ENCODE measurements at places on chromosomes 4 and X. TPM values are rescaled to one million over a fixed set of nuclear protein-coding genes. Genes with fewer than 3 reads are reported as not detected.

- DNase-seq = no peak
Measured at GRCh38 chr4:133800966-133801365, 400.6 kb downstream of the PABPC4L start.

KCNIP4 gene
- total RNA-seq = not detected

DNA sequence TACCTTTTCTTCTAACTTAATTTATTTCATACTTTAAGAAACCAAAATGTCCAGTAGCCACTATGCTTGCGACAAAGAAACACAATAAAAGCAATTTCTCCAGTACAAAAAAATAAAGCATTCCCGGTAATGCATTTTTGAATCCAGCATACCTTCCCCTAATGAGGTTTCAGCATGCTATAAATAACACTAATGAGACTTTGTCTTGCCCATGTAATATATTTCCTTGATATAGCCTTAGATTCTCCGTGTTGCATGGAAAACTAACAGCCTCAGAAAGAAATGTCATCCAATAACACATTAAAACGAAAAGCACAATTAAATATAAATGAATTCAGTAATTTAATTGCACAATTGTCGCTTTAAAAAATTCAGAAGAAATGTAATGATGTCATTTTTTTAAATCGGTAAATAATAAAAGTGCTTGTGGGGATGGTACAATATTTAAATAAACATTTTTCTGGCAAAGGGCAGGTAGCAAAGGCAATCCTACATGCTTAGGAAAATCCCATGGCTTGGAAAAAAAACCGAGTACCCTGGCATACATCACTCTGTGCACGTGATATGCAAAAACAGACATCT, 225.2 kb upstream of the PPARGC1A start:
- DNase-seq = no peak

DNA sequence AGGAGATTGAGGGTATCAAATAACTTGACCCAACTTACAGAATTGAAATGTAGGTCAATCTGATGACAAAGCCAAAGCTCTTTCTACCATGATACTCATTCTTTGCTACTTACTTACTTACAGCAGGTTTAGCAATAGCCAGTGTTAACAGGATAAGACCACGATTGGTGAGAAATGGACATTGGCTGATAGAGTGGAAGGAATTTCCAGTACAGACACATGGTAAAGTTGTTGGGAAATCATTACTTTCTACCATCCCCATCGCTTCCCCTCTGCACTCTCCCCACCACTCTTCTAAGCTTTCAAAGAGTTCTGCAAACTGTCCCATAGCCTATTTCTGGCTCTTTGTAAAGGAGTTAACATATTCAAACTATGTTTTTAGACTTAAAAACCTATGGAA, 119.7 kb downstream of the CHRNA9 start:
- no peak for DNase-seq

UCP1 gene
- 0.28 TPM for total RNA-seq

GRCh38 chr4:86556791-86557415, 37.2 kb upstream of the PTPN13 start:
- no peak for DNase-seq

GRCh38 chrX:861921-862320, 231.3 kb downstream of the SHOX start:
- no peak for DNase-seq

GPC3 gene
- 48.9 TPM for total RNA-seq

TCEANC gene
- 3.7 TPM for total RNA-seq

MAGEB2 gene
- total RNA-seq = not detected

GRCh38 chr4:147840838-147841738, 109.2 kb downstream of the ARHGAP10 start:
- no peak for DNase-seq

ELK1 gene
- total RNA-seq = 35.2 TPM

GRCh38 chr4:88857588-88857987, 160.0 kb upstream of the NAP1L5 start:
- DNase-seq = no peak

- DNase-seq = no peak
Measured at GRCh38 chr4:76539979-76540378, 105.0 kb downstream of the SHROOM3 start.

MAML3 gene
- total RNA-seq = 11.4 TPM

DNA sequence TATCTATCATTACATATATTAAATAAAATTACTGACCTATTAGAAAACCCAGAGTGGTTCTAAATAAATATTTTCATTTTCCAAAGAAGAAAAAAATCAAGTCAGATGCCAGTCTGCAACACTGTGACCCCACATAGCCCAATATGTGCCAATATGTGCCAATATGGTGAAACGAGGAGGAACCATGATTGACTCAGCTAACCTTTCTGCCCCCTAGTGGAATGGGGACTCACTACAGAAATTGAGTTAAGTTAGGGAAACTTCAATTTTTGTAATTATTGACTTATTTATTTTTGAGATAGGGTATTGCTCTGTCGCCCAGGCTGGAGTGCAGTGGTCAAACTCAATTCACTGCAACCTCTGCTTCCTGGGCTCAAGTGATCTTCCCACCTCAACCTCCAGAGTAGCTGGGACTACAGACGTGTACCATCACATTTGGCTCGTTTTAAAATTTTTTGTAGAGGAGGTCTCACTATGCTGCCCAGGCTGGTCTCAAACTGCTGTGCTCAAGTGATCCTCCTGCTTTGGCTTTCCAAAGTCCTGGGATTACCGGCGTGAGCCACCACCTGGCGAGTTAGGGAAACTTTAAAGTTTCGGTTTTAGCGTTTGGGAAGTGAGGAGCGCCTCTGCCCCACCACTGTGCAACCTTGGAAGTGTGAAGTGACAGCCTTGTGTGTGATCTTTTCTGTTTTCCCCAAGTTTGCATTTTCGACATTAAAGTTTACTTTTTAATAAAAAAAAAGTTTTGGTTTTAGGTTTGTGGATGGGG, 116.8 kb upstream of the SHISA3 start:
- DNase-seq = no peak

DNA sequence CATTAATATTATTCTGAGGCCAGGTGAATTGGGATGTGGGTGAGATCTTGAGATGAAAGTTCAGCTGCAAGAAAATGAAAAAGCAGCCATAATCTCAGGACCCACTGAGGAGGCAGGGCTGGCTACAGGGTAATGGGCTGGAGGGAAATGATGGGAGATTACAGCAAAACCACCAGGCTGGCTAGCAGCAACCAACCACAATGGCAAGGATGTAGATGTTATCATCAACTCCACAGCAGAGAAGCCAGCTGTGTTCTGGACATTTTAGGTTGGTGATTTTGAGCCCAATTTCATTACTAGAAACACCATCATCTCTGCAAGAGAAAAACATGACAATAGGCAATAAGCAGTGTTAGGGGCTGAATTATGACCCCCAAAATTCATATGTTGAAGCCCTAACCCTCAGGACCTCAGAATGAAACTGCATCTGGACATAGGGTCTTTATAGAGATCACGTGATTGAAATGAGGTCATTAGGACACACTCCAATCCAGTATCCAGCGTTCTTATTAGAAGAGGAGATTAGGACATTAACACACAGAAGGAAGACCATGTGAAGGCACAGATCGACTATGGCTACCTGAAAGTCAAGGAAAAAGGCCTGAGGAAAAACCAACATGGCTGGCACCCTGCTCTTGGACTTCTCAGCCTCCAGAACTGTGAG, 139.8 kb upstream of the KIT start:
- no peak for DNase-seq

All from omental fat pad (tissue), 4 donors.